T-cell (primary cell): ENCODE measurements at places on chromosomes 5 and 9.

DNA sequence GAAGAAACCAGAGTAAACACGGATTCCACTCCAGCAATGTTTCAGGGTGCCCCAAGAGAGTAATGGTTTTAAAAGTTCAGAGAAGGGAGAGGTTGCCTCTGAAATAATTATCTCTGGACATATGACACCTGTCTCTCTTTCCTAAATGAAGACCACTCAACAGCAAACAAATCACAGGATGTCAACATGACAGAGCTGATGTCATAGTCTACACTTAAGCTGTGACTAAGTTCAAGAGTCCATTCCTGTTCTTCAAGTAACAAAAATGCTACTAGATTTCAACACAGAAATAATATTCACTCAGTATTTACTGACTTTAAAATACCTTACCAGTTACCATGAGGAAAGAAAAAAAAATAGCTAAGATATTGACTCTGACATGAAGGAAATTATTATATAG lies 44.7 kb upstream of the SLC30A5 start:
- no peak for DNase-seq

DNA sequence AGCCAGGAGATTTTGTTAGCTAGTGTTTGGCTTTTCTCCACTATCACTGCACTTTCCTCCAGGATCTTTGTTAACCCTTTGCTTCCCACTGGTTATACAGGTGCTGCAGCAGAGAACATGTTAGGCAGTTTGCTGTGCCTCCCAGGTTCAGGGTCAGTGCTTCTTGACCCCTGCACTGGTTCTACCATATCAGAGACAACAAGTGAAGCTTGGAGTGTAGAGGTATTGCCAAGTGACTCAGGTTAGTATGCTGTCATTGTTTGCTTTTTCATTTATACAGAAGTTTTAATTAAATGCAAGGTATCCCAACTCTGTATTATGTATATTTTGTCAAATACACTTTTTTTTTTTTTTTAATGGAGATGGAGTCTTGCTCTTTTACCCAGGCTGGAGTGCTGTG lies 68.4 kb downstream of the GAPVD1 start:
- DNase-seq = no peak

DNA sequence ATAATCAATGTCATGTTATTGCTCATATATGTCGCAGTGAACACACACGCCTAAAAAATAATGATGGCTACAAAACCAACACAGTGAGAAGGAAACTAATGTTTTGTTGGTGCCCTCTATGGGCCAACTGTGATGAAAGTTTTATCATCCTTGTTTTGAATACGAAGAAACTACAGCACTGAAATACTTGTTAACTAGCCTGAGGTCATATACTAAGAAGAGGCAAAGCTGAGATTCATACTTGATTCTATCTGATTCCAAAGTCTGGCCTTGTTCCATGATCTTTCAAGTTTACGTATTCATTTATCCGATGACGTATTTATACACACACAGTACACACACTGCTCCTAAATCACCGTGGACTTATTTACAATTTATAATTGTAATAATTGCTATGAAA lies 16.1 kb upstream of the DRD1 start:
- no peak for DNase-seq

GRCh38 chr5:167248257-167248656 lies 1043.2 kb upstream of the WWC1 start:
- DNase-seq = no peak

GRCh38 chr9:94860678-94861588 lies 134.4 kb downstream of the AOPEP start:
- peak; percentile 83 for DNase-seq
